ENCODE measurements at places on chromosomes 7 and 10.

GRCh38 chr10:131694168-131694780 is 206.5 kb upstream of the PPP2R2D start:
- DNase-seq, result no peak

DNA sequence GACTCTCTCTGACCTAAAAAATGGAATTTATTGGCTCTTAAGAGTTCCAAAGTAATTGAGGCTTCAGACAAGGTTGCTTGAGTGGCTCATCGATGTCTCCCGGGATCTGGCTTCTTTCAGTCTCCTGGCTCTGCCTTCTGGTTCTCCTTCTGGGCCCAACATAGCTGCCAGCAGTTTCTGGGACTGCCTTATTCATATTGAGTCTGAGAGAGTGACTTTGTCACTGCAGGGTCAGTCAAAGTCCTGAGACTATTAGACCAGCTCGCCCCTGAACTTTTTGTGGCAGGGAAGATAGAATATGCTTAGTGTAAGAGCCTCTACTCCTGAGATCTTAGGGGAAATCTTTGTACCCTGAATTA is 94.0 kb downstream of the MMRN2 start:
- DNase-seq, result no peak

GRCh38 chr10:60363187-60363586 is 26.5 kb downstream of the ANK3 start:
- DNase-seq, result no peak

- DNase-seq, result no peak
Measured at GRCh38 chr7:73936967-73937366, 76.0 kb downstream of the TMEM270 start.

- no peak for DNase-seq
Measured at GRCh38 chr10:71966046-71967004, 2.1 kb downstream of the CHST3 start.

DNA sequence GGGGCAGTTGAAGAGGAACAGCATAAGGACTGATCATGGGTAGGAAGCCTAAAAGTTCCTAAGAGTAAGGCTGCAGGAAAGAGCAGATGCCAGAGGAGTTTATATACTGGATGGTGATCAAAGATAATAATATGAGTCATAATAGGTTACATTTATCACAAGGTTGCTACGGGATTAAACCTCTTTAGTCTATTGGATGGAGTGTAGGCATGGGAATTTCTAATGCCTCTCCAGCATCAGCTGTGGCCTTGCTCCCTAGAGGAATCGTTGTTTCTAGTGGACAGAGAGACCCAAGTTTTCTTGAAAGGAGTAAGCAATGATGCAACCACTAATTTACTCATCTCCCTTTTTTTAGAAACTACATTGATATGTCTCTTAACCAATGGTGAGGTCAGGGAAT is 213.4 kb downstream of the GPR37 start:
- no peak for DNase-seq

DNA sequence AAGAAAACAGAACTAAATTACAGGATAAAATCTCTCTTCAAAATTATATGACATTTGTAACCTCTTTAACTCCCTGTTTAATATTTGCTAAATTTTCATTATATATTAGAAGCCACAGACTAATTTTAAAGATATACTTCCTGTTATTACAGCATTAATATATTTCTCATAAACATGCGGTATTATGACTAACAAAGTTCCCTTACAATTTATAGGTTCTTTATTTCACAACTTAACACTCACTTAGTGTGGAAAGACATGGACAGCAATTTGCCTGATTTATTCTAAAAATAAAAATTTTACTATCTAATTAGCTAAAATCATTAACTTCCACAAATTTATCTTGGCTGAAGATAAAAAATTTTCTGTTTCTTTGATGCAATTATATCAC is 29.0 kb downstream of the CTNNA3 start:
- no peak for DNase-seq

GRCh38 chr10:117621795-117622420 is 79.4 kb downstream of the EMX2 start:
- DNase-seq, result no peak

- DNase-seq, result no peak
Measured at GRCh38 chr7:91915401-91916050, 25.1 kb upstream of the AKAP9 start.

DNA sequence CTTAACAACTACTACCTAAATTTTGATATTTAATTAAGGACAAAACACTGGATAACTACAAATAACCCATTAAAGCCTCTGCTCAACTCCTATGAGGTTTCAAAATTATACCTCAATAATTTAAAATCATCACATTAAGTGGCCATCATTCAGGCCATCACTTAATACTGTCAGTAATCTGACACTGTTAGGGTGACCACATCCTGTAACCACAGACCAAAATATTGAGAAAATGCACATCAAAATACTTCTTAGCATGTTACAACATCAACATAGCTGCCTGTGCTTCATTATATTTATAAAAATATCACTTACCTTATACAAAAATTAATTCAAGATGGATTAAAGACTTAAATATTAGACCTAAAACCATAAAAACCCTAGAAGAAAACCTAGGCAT is 23.3 kb downstream of the SEM1 start:
- DNase-seq, result no peak

DNA sequence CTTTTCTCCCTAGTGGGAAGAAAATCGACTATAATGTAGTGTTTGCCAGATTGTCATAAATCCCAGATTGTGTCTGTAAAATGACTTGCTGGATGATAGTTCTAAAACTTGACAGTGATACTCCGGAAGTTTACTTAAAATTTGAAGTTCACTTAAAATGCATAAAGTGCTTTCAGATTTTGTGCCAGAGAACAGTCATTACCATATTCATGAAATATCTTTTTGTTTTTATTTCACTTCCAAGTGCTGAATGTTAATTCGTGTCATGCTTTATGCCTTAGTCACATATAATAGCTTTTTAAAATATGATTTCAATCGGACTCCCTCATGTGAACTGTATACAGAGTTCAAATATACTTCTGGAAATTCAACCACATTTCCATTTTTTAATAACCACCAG is 30.4 kb downstream of the PRPF18 start:
- no peak for DNase-seq

- no peak for DNase-seq
Measured at GRCh38 chr7:90958647-90959046, 305.6 kb upstream of the FZD1 start.

GRCh38 chr10:124221356-124222317 is 128.2 kb upstream of the CHST15 start:
- DNase-seq, result no peak

DNA sequence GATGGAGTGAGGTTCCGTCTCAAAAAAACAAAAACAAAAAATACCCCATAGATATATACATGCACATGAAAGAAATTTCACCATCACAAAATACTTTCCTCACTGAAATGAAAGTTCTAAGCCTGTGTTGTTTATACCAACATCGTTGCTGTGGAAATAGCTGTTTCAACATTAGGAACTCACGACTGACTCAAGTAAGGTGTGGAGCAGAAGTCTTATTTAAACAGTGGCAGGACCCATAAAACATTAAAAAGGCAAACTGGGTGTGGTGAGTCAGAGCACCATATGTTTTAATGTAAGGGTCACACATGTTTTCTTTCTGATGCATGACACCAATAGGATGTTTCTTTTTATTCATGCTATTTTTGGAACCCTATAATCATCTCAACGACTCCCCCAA is 48.3 kb downstream of the BAIAP2L1 start:
- DNase-seq, result no peak

DNA sequence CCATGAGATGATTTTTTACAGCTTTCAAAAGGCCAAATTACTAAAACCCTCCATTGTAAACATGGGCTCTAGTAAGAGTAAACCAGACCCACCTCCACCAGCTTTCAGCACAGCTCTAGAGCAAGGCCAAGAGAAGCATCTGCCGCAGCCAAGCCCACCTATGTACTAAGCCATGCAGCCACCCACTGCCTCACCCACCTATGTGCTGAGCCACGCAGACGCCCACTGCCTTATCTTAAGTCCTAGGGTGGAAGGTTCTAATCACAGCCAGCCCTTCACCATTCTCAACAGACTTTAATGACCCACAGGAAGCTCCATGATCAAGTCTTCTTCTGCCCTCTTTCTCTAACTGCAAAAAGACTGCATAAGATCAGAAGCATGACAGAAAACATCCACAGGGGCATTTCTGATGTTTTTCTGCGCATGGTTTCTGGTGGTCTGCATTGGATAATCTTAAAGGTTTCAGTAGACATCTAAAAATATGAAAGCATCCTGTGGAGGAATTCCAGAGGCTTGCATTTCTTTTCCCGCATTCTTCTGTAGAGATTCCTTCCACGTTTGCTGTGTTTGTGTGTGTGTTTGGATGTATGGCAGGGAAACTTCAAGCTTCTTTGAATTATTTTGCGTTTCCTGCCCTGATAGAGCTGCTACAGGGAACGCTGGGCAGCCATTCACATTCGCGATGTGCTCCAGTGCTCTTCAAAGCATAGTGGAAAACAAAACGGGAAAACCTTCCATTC is 286.1 kb upstream of the KLF6 start:
- DNase-seq, result no peak

DNA sequence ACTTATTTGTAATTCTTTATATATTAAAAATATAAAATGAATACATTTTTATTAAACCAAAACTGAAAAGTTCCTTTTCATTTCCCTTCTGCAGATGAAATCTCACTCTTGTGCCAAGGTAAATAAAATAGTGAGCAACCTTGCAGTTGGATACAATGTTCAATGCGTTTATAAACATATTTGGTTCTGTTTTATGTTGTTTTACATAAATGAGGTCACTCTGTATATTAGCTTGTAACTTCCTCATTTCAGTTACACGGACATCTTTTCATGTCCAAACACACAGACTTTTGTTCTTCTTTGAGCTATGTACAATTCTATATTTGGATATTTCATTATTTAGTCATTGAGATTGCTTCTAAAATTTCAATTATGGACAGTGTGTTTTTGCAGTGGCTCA is 107.7 kb downstream of the BBS9 start:
- no peak for DNase-seq

- DNase-seq, result no peak
Measured at GRCh38 chr7:48042216-48042615, 6.9 kb downstream of the C7orf57 start.

DNA sequence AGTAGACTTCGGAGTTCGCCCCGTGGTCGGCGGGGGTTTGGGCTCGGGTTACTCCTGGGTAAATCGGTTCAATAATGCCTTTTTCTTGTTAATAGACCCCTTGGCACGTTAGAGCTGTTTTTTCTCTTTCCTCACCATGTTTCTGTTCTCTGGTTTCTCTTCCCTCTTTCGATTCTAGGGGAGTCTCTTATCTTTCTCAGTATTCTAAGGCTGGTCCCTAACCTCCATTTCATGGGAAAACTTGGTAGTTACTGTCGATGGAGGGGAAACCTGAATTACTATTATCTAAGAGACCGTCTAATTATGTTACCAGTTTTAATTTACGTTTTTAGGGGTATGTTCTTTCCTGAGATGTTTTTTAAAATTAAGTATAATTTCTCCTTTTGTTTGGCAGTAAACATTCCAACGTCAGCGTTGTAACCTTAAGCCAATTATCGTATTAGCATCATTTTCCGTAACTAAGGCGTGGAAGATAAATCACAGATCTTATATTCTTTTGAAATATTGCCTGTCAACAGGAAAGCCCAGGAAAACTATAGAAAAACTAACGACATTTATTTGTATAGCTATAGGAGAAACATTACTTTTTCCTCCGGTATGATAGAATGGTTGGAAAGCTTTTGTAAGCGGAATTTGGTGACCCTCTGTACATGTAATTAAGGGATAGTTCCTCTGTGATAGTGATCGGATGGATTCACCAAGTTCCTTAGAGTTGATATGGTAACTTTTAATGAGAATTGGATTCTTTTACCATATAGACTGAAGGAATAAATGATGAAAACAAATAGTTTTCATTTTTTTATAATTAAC is 847 bp downstream of the BTAF1 start:
- no peak for DNase-seq

- DNase-seq, result no peak
Measured at GRCh38 chr10:49534670-49535381, 4.1 kb downstream of the ERCC6 start.

GRCh38 chr7:120720317-120720716 is 137.6 kb downstream of the TSPAN12 start:
- no peak for DNase-seq

DNA sequence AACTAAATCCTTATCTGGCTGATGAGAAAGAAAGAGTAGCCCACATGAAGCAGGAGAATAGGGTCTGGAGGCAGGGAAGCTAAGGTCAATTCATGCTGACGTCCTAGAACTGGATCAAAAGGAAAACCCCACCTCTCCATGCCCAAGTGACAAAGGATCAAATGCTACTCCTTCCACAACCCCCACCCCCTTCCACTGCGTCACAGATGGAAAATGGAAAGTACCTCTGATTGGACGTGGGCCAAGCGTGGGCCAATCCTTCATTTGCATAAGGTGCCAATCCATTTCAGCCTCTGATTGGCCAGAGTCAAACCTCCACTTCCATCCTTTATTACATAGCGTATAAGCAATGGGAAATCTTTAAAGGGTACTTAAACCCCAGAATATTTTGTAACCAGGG is 431.3 kb upstream of the ETV1 start:
- DNase-seq, result no peak

DNA sequence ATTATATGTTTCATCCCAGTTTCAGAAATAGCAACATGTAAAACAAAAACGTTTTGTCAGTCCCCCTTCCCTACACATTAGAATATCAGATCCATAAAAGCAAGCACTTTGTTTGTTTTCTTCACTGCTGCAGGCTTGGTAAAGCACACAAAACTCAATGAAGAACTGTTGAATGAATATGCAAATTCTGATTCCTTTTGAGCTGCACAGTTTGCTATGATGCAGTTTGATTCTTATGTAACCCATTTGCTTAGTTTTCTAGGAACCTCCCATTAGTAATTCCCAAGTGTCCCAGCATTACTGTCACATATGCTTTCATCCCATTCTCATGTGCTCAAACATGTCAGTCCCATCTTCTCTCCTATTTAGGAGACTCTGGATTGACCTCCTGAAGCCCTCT is 26.1 kb upstream of the CHCHD3 start:
- DNase-seq, result no peak

- no peak for DNase-seq
Measured at GRCh38 chr7:39016609-39017008, 38.9 kb downstream of the POU6F2 start.

DNA sequence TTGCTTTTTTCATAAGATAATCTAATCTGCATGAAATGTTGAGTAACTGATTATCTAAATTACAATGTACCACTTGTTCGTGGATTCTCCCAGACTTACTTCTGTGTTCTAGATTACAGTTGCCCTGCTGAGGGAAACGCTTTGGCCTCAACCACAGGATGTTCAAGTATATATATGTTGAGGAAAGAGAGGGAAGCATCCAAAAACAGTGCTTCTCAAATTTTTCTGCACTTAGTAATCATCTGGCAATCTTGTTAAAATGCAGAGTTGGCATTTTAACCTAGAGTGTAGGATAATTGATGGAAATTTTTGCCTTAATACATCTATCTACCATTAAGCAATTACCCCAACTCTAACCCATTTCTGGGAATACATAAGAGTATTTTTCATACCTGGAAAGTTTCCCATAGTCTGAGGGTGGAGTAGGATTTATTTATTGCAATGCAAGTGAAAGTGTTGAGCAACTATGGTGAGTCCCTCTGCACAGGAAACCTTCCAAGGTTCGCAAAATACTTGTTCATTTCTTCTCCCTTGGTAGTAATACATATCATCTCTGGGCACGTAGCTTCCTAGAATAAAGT is 59.6 kb upstream of the C1GALT1 start:
- DNase-seq, result no peak

GRCh38 chr7:43735802-43736603 is 6.7 kb upstream of the COA1 start:
- DNase-seq, result no peak

Measured in NT2/D1 (cell line).